CD4-positive, CD25-positive, alpha-beta regulatory T cell (primary cell): ENCODE measurements at places on chromosomes 12 and 14.

GRCh38 chr14:104076743-104077142 is 8.8 kb upstream of the ASPG start:
- H3K27me3 ChIP-seq = no peaks in the 10 kb centered on the region
- H3K4me1 ChIP-seq = peaks cover 11% of the 10 kb centered on the region

- no peaks in the 10 kb centered on the region for H3K27me3 ChIP-seq
- H3K36me3 ChIP-seq = no peaks in the 10 kb centered on the region
- peaks cover 33% of the 10 kb centered on the region for H3K4me1 ChIP-seq
- peak overlapping the region; percentile 88 for H3K27ac ChIP-seq
- DNase-seq = peak; percentile 29
These were observed 1.1 kb downstream of the PHLDA1 start for GRCh38 chr12:76030341-76031080.

DNA sequence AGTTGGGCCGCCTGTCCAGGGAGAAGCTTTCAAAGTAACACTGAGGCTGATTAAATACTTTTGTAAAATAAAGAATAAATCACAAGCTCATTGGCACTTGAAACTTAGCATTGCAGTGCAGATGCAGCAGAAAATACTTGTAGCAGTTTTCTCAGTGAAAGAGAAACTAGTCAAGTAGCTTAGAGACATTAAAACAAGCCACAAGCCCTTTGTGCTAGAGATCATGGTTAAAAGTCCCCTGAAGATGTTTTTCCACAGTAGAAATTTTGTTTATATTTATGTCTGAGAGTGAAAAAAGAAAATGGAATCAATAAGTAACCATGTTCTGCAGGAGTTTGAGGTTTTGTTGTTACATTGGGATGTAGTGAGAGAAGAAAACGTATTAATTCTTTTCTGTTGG is 5.9 kb downstream of the PSEN1 start:
- no peaks in the 10 kb centered on the region for H3K36me3 ChIP-seq
- no peaks in the 10 kb centered on the region for H3K27me3 ChIP-seq
- H3K4me1 ChIP-seq = peaks cover 34% of the 10 kb centered on the region
- H3K27ac ChIP-seq = no peak overlapping the region
- H3K4me3 ChIP-seq = peak overlapping the region; percentile 44
- no peak for DNase-seq

DNA sequence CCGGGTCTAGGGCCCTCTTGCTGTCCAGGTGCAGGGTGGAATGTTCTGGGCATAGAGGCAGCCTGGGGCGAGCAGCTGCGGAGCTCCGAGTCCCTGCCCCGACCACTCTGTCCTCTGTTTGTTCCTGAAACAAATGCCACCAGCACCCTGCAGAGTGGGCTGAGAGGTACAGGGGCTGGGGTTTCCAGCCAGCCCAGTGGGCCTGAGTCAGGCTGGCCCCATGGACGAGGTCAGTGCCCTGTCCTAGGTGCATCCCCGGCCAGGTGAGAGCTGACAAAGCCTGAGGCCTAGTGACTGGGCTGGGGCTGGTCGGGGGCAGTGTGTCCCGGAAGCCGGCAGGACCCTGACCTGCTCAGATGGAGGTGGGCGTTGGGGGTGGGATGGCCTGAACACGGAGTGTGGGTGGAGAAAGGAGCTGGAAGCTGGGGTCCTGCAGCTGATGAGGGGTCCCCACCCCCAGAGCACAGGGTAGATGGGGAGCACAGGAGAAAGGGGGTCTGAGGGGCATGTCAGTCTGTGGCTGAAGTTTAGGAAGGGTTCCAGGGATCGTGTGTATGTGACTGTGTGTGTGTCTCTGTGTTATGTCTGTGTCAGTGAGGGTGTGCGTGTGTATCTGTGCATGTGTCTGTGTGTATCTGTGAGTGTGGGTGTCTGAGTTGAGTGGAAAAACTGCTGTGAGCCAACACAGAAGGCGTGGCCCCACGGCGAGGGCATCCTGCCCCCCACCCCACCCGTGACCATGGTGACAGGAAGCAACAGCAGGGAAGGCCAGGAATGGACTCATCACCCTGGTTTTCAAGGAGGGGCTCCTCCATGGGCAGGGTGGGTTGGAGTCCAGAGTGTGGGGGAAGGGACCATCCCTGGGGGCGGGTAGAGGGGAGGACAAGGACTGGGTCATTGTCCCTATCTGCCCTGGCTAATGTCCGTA is 2.4 kb upstream of the CRIP1 start:
- H3K27ac ChIP-seq = peak overlapping the region; percentile 100
- no peaks in the 10 kb centered on the region for H3K27me3 ChIP-seq
- H3K36me3 ChIP-seq = no peaks in the 10 kb centered on the region
- peaks cover 99% of the 10 kb centered on the region for H3K4me1 ChIP-seq

GRCh38 chr12:112539221-112539620 is 120.5 kb downstream of the PTPN11 start:
- no peak overlapping the region for H3K27ac ChIP-seq
- no peaks in the 10 kb centered on the region for H3K36me3 ChIP-seq
- peaks cover 5% of the 10 kb centered on the region for H3K27me3 ChIP-seq
- DNase-seq = no peak
- no peaks in the 10 kb centered on the region for H3K4me1 ChIP-seq

DNA sequence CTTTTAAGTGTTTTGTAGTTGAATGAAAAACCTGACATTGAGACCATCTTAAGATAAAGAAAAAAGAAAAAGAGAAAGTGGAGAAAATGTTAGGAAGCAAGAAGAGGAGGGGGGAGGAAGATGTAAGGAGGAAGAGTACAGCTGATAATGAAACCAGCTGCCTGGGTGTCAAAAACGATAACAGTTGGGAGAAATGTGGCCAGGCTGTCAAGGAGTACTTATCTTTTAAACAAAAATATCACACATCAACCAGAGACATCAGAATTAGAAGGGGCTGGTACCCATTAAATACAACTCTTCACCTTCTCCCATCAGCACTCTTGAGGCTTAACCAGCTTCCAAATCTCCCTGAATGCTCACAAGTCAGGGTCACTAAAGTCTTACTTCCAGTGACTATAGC is 4.5 kb downstream of the SLC11A2 start:
- H3K4me3 ChIP-seq = no peak overlapping the region
- peaks cover 47% of the 10 kb centered on the region for H3K4me1 ChIP-seq
- DNase-seq = peak; percentile 19
- no peaks in the 10 kb centered on the region for H3K36me3 ChIP-seq
- no peak overlapping the region for H3K27ac ChIP-seq

GRCh38 chr12:98371419-98371818 is 144.0 kb upstream of the TMPO start:
- H3K27ac ChIP-seq = no peak overlapping the region
- DNase-seq = peak; percentile 43
- H3K4me1 ChIP-seq = peaks cover 3% of the 10 kb centered on the region
- H3K27me3 ChIP-seq = peaks cover 19% of the 10 kb centered on the region
- H3K36me3 ChIP-seq = no peaks in the 10 kb centered on the region

- H3K27ac ChIP-seq = no peak overlapping the region
- H3K4me1 ChIP-seq = no peaks in the 10 kb centered on the region
- no peaks in the 10 kb centered on the region for H3K36me3 ChIP-seq
- no peak overlapping the region for H3K4me3 ChIP-seq
- H3K27me3 ChIP-seq = no peaks in the 10 kb centered on the region
- no peak for DNase-seq
These were observed 398.4 kb downstream of the SYT1 start for GRCh38 chr12:79262938-79263337.

- H3K4me1 ChIP-seq = no peaks in the 10 kb centered on the region
- no peak overlapping the region for H3K4me3 ChIP-seq
- H3K27ac ChIP-seq = no peak overlapping the region
- DNase-seq = no peak
- no peaks in the 10 kb centered on the region for H3K27me3 ChIP-seq
These were observed 76.1 kb downstream of the ALG10B start for GRCh38 chr12:38392554-38393144.

DNA sequence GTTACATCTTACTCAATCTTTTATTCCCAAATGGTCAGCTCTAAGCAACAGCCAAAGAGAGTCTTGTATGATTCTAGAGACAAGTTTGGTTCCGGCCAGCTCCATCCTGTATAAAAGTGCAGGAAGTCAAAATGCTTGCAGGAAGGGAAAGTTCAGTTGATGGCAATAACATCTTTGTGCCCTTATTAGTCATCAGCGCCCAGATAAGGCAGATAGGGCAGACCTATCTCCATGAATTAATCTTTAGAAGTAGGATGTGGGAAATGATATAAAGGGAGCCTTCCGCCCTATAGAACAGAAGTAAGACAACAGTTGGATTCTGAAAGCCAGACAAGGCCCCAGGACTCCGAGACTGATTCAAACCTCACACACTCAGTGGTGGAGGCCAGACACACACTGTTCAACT is 6.4 kb downstream of the GNS start:
- DNase-seq = no peak
- H3K27ac ChIP-seq = no peak overlapping the region
- H3K4me1 ChIP-seq = peaks cover 5% of the 10 kb centered on the region
- H3K4me3 ChIP-seq = no peak overlapping the region
- H3K27me3 ChIP-seq = no peaks in the 10 kb centered on the region

- DNase-seq = peak; percentile 14
- no peaks in the 10 kb centered on the region for H3K36me3 ChIP-seq
- no peaks in the 10 kb centered on the region for H3K4me1 ChIP-seq
- H3K27ac ChIP-seq = no peak overlapping the region
These were observed 109.8 kb upstream of the EGLN3 start for GRCh38 chr14:34060651-34060999.

DNA sequence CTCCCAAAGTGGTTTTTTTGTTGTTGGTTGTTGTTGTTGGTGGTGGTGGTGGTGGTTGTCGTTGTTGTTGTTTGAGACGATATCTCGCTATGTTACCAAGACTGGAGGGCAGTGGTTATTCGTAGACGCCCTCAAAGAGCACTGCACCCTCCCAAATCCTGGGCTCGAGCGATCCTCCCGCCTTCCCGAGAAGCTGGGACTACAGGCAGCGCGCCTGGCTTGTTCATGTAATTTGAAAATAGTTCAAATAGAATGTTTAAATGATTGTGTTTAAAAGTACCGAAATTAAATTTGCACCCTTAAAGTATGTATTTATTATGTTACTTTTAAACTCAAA is 439 bp upstream of the ANAPC5 start:
- H3K36me3 ChIP-seq = peaks cover 2% of the 10 kb centered on the region
- H3K4me3 ChIP-seq = peak overlapping the region; percentile 96
- DNase-seq = no peak
- no peaks in the 10 kb centered on the region for H3K27me3 ChIP-seq
- peak overlapping the region; percentile 79 for H3K27ac ChIP-seq
- peaks cover 22% of the 10 kb centered on the region for H3K4me1 ChIP-seq

DNA sequence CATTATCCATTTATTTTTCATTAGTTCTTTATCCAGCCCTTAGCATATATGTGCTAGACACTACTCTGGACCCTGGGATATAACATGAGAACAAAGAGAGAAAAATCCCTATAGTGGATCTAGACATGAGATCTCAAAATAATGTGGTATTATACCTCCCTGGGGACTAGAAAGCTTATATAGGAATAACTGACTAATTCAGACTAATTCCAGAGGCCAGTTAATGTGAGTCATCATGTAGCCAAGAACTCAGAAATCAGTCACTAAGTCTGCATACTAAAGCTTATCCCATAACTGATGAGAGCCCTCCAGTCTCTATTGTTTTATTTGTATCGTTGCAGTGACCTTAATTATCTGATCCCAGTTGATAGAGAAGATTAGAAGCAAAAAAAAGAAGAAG is 267.1 kb upstream of the RGS6 start:
- no peak overlapping the region for H3K4me3 ChIP-seq
- H3K4me1 ChIP-seq = no peaks in the 10 kb centered on the region
- H3K27me3 ChIP-seq = no peaks in the 10 kb centered on the region
- peaks cover 13% of the 10 kb centered on the region for H3K36me3 ChIP-seq

- H3K27me3 ChIP-seq = peaks cover 5% of the 10 kb centered on the region
- H3K36me3 ChIP-seq = no peaks in the 10 kb centered on the region
- no peak overlapping the region for H3K27ac ChIP-seq
- no peaks in the 10 kb centered on the region for H3K4me1 ChIP-seq
- no peak overlapping the region for H3K4me3 ChIP-seq
These were observed 77.4 kb downstream of the FBXL14 start for GRCh38 chr12:1517007-1517406.

DNA sequence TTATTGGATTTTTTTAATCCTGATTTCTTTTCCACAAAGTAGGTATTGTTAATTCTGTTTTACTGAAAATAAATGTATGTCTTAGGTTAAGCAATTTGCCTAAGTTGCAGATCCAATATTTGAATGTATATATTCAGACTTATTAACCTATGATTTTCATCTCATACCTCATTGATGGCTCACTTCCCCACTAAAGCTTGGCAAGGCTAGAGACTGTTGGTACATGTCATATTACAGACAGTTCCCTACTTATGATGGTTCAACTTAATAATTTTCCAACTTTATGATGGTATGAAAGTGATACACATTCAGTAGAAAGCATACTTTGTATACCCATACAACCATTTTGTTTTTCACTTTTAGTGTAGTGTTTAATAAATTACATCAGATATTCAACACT is 33.2 kb upstream of the KCNH3 start:
- H3K27me3 ChIP-seq = no peaks in the 10 kb centered on the region
- no peaks in the 10 kb centered on the region for H3K36me3 ChIP-seq
- H3K4me1 ChIP-seq = no peaks in the 10 kb centered on the region
- DNase-seq = no peak
- H3K4me3 ChIP-seq = no peak overlapping the region
- H3K27ac ChIP-seq = no peak overlapping the region

GRCh38 chr14:31109257-31109656 is 83.1 kb upstream of the STRN3 start:
- H3K4me3 ChIP-seq = no peak overlapping the region
- H3K27ac ChIP-seq = peak overlapping the region; percentile 2
- no peak for DNase-seq
- peaks cover 98% of the 10 kb centered on the region for H3K36me3 ChIP-seq
- no peaks in the 10 kb centered on the region for H3K27me3 ChIP-seq
- no peaks in the 10 kb centered on the region for H3K4me1 ChIP-seq

DNA sequence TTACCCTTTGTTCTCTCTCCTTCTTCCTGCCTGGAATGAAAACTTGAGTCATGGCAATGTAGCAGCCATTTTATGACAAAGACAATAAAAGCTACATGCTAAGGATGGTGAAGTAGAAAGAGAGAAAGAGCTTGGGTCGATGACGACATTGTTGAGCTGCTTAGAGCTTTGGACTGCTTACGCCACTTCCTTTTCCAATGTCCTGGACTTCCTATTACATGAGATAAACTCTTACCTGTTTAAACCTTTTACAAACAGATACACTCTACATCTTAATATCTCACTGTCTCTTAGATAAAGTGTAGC is 70.1 kb downstream of the PEBP1 start:
- no peaks in the 10 kb centered on the region for H3K27me3 ChIP-seq
- H3K4me1 ChIP-seq = no peaks in the 10 kb centered on the region
- peaks cover 21% of the 10 kb centered on the region for H3K36me3 ChIP-seq

- no peak for DNase-seq
- H3K36me3 ChIP-seq = no peaks in the 10 kb centered on the region
- H3K27me3 ChIP-seq = no peaks in the 10 kb centered on the region
- no peaks in the 10 kb centered on the region for H3K4me1 ChIP-seq
These were observed 23.9 kb upstream of the C14orf180 start for GRCh38 chr14:104555430-104556255.
